ENCODE measurements at places on chromosomes 5 and 9.
A peak's percentile ranks its signal among the peaks of the same experiment; 100 is the strongest.

DNA sequence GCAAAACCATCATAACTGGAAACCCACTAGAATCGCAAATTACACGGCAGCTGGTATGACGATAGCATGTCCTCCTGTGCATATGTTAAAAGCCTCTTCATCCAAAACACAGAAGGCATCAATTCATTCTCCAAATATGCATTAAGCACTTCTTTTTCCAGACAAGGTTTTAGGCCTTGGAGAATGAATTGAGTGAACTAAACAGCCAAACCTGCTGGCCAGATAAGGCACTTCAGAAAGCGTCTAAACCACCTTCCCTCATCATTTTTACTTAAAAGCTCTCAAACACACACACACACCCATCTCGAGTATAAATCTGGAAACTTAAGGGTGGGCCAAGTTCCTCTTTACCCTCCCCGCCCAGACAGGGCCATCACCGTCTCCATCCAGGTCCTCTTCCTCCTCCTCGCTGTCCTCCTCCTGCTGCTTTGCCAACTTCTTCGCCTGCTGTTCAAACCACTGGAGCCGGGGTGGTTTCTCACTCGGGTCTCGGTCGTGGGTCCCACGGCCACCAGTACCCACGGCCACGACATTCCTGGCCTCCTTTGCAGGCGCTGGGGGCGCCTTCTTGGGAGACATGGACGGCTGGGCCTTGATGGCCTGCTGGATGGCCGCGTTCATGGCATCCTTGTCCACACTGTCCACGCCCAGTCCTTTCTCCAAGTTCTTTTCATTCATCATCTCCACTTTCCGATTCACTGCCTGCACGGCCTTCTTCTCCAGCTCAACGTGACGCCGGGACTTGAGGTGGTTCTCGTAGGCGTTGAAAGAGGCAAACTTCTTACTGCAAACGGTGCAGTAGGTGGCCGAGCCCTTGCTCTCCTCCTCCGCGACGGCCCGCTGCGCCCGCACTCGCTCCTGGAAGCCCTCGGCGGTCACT, 696 bp downstream of the ZNF622 start:
- DNase-seq = no peak

DNA sequence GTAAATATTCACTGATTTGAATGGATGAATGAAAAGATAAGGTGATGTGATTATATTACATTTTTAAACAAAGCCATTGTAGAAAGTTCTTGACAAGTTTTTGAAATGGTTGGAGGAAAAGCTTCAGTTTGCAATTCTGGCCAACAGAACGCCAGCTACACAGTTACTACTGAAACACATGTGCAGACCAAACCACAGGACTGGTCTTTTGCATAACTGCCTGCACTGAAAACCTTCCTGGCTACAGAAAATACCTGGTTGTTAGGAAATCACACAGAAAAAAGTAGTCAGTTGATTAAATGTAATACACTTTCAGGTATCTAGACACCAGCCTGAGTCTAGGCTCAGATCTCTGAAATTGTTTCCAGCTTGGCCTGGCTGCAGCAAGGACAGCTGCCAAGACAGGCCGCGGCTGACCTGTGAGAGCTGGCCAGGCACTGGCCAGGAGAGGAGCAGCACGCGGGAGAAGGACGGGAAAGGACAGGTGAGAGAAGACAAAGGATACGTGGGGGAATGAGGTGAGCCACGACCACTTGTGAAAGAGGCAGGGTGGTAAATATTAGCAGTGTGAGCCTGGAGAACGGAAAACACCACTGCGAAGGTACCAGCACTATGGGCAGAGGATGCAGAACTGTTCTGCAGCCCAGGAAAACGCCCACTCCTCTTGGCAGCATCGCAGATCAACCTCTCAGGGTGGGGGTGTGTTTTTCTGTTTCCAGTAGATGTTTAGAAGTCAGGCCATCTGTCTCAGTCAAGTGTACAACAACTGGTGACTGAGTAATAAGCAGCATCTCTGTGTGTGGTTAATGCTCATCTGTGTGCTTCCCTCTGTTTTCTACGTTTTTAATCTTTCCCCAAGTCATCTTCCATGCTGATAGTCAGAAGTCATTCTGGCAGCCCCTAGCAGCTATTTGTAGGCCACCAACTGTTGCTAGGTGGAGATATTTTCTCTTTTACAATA, 137.4 kb downstream of the SCAMP1 start:
- DNase-seq = no peak

GRCh38 chr5:14684757-14685156, 20.2 kb downstream of the OTULIN start:
- DNase-seq = no peak

GRCh38 chr9:18775930-18776329, 257.1 kb downstream of the SAXO1 start:
- DNase-seq = no peak

DNA sequence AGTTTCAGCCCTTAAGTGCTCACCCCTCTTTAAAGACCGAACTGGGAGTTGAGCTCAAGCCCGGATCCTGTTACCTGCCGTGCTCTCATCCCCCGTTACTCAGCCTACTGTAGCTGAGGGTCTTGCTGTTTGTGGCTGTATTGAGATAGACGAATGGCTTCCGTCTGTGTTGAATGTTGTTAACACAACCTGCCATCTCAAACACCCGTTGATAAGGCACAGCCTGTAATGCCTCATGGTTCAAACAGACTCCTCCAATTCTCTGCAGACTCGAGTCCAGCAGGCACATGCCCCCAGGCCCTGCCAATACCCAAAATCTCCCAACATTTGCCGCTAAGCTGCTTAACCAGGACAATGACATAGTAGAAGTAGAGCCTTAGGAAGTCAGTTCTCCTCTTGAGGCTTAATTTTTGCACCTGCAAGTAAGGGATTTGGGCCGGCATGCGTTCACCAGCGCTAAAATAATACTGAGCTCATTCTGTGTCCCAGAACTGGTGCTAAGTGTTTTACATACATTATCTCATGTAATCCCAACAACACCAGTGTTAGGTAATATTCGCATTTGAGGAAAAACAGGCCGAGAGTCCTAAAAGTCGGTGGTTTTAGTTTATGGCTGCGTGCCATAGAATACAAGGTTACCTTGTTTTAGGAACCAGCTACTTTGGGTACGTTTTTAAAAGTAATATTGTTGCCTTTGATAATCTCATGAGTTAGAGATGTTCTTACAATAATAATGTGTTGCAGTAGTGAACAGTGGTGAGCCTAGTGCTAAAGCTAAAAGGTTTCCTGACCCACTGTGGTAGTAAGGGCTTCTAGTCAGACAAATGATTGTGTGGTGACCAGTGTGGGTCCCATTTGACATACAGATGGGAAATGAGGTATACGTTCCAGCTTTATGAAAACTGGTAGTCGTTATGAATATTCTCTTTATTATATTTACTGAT, 1.5 kb upstream of the RFX3 start:
- peak; percentile 61 for DNase-seq

- DNase-seq = no peak
Measured at GRCh38 chr5:41708604-41708940, 161.7 kb downstream of the OXCT1 start.

DNA sequence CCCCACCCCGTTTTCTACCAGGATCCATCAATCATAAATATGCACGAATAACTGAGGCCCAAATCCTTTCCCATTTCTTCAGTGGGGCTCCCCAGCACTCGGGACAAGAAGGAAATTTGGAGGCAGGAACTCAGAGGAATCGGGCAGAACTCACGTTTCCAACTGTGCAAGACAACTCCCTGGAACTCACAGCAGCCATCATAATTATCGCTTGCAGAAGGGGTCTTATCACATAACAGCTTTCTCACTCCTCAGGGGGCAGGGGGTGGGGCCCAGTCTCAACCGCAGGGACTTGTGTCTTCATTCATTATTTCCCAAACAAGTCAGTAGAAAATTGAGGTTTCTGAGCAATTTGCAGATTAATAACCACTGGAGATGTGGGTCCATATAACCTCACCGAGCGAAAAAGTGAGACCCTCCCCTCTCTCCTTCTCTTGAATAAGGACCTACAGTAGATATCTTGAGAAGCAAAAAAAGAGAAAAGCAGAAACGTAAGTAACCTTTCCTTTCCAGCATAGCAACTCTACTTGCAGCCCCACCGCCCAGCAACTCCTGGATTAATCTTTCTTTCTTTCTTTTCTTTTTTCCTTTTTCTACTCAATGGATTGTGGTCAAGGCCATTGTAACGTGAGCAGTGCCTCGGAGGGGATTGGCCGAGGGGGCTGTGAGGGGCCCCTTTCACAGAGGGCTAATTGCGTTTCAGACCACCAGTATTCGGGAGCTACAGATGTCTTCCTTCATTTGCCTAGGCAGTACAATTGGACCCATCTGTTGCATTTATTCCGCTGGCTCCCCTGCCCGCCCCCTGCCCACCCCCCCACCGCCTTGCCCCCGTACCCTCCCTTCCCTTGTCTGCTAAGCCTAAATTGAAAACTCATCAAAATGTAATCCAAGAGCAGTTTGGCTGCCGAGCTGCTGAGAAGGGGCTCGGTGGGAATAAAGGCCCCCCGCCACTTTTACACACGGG, 24.7 kb upstream of the TIFAB start:
- DNase-seq = no peak

DNA sequence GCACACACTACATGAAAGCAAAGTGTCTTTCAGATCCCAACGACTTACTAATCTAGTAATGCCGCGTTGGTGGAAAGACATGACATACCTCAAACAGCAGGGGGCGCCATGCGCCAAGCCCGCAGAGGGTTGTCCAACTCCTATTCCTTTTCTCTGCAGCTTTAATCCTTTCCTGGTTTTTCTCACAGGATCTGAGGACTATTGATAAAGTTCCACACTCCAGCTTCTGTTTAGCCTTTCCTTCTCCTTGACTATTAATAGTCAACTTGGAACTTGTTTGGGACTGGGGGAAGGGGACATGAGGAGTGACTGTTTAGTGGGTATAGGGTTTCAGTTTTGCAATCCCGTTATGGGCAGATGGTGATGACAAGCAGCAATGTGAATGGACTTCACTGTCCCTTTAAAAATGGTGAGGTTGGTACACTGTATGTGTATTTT, 62.9 kb downstream of the OTULIN start:
- DNase-seq = peak; percentile 84

DNA sequence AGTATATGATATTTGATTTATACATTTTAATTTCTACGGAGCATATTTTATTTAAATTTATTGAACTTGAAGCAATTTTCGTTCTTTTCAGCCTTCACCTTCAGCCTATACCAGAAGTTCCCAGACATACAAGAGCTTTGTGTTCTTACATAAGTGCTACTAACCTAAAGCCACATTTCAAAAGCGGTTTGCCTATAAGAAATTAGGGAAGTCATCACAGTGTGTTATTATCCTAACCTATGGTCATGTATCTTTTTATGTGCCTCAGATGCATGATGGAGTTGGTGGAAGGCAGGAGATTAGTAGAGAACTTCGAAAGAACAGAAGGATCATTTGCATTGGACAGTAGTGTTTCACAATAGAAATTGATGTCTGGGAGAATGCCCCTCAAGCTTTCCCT, 3.1 kb downstream of the KIF2A start:
- DNase-seq = no peak

DNA sequence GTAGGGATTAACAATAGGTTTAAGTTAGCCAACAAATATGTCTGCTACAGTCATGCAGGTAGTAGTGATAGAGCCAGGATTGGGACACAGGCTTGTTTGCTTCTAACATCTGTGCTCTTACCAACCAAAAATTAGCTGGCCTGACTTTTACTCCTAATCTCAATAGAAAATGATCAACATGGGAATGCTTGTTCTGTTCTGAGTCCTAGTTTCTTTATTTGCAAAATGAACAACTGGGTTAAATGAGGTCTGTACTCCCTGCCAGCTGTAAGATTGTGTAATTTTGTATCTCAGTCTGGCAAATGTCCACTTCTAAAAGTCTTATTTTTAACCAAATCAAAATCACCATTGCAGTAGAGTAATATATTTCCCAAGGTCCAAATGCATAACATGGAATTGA, 216.8 kb downstream of the NMUR2 start:
- DNase-seq = no peak
